ENCODE measurements at places on chromosomes 4 and X.

DNA sequence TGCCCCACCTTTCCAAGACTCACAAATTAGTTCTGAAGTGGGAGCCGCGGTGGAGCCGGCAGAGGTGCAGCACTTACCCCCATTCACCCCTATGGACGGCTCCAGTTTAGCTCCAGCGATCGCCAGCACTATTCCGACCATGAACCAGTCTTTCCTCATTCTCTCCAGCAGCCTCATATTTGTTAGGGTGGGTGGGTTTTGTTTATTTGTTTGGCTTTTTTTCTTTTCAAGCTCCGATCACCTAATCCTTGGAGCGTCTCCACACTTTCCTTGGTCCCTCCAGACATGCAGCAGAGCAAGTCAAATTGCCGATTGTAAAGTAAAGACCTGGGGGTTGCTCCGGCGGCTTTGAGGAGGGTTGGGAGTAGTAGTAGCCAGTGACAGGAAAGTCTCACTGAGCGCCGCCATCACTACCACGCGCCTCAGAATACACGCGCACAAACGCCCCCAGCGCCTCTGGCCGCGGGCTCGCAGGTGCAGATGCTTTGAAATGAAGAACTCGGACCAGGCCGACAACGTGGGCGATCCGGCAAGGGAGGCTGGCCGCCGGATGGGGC is at the start of gene SLC10A7:
TSS of gene SLC10A7 (minus strand) at position 400 of the 557 bp plus-strand sequence. CDS start at position 177, 223 bp downstream.
- peak; percentile 44 for DNase-seq

DNA sequence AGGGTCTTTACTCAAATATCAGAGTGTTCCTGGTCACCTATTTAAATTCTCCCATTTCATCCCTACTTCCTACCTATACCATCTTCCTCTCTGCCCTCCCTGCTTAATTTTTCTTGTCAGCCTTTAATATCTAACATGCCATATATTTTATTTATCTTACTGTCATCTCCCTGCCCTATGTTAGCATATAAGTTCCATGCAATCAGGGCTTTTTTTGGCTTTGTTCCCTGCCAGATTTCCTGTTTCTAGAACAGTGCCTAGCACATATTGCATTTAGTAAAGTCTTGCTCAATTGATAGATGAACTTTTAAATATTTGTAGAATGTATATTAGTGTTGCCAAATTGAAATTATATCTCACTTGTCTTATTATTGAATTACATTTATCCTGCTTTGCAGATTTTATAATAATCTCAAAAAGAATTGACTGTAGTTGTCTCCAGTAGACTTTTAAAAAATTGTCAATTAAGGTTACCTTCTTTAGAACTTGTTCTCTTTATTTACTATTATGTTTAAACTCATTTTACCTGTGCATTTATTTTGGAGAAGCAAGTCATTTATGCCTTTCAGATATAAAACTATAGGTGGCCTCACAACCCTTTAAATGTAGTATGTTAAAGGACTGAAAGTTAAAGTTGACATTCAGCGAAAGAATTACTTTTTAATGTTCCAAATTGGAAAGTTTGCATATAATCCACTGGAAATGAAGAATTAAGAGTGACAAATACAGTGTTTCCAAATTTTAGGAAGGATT is 108.2 kb upstream of the BMPR1B start:
- DNase-seq, result no peak

GRCh38 chrX:16240968-16241367 is 73.7 kb downstream of the MAGEB17 start:
- no peak for DNase-seq

DNA sequence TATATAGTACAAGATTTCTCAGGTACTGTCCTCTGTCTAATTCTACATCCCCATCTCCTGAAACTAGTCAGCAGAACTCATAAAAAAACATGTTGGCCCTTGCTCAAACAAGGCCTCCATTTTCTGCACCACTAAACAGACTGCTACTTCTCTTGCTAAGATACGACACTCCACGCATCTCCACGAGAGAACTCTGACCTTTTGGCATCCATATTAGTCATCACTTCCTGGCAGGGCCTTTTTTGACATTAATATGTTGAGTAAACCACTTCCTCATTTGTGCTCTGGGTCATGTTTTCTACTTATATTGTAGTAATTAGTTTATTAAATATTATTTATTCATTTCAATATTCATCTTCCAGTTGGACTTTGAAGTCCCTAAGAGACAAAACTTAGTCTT is 65.6 kb downstream of the DCAF8L1 start:
- DNase-seq, result peak; percentile 58

DNA sequence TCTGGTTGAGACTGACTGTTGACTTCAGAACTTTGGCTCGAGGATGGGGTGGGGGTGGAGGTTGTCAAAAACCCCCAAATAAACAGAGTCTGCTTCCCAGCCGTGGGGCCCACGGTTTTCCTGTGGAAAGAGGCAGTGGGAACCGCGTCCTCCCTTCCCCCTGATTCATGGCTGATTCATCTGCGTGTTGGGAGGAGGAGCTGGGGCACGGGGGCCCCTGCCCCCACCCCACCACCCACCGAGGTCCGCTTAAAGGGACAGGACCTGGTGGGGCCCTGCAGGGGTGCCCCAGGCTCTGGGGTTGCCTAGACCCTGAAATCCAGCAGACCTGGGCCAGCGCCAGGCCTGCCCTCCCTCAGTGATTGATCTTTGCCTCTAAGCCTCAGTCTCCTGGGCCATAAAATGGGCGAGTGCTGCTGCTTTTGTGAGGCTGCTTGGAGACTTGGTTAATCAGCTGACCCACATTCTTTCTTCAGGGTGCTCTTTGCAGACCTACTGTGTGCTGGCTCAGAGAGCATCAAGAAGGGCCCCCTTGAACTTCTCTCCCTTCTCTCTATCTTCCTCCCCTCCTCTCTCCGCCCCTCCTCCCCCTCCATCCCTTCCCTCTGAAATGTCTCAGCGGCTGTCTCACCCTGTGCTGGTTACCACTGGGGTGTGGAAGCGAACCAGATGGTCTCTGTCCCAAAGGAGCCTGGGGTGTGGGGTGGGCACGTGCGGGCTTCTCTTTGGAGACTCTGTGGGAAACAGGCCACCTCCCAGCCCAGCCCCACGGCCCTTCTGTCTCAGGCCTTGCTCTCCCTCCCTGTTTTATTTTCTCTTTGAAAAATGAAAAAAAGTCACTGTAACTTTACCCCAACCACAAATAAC is 9.1 kb downstream of the HTRA3 start:
- DNase-seq, result no peak

GRCh38 chr4:14069886-14070285 is 442.4 kb upstream of the BOD1L1 start:
- DNase-seq, result no peak

- no peak for DNase-seq
Measured at GRCh38 chr4:80540785-80541469, 205.4 kb downstream of the CFAP299 start.

DNA sequence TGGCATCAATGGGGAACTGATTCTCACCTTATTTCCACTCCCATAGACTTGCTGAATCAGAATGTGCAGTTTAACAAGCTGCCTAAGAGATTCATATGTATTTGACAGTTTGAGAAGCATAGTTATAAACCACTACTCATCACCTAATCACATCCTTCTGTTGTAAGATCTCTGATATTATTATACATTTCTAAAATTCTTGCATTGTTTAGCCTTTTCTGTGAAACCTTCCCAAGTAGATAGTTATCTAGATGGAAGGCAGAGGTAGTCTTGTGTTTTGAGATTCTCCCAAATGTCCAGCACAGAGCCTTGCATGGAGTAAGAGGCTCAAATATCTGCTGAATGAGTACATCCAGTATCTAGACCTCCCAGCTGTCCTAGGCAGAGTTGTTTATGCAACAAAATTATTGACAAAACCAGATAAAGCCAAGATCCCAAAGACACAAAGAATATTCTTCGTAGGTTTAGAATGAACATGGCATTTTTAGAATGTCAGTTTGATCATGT is 227.3 kb downstream of the KDR start:
- no peak for DNase-seq

GRCh38 chr4:101701551-101701950 is 89.0 kb upstream of the BANK1 start:
- DNase-seq, result no peak

- DNase-seq, result peak; percentile 1
Measured at GRCh38 chr4:123997776-123998449, 601.3 kb downstream of the SPRY1 start.

DNA sequence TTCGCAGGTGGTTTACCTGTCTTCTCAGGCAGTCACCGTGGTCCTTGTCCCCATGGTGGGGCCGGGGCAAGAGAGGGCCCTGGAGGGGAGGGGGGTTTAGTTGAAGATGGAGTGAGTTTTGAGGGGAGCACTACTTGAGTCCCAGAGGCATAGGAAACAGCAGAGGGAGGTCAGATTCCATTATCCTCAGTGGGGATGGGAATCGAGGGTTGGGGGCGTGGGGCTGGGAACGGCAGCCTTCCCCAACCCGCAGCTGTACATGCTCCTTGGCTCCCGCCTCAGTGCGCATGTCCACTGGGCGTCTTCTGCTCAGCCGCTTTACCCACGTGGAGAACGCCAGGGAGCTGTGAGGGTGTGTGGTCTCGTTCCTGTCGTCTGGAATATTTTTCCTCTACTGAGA is at the start of gene GAGE10:
TSS of gene GAGE10 (plus strand) at position 301 of the 400 bp plus-strand sequence. CDS start 1,214 bp downstream, outside the sequence.
- DNase-seq, result no peak

DNA sequence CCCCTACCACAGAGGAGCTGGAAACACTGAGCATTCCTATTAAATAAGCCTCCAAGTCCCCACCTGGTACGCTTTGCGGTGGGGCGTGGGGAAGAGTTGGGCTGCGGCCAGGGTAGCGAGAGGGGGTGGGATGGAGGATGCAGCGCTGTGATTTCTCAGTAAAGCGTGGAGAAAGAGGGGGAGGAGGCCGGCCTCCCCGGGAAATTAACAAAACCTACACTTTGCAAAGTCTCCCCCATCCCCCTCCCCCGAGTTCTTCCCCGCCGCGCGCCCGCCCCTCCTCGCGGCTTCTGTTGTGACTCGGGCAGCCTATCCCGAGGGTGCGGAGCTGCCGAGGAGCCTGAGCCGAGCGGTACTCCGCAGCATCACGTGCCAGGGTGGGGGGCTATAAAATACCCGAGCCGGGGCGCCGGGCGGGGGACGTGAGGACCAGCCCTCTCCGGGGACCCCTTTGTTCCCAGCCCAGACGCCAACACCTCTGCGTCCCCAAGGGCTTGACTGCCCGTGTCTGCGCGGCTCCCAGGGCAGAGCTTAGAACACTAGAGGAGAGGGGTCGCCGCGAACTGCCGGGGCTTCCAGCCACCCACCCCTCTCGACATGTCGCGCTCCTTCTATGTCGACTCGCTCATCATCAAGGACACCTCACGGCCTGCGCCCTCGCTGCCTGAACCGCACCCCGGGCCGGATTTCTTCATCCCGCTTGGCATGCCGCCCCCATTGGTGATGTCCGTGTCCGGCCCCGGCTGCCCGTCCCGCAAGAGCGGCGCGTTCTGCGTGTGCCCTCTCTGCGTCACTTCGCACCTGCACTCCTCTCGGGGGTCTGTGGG is at the start of gene GSX2:
TSS of gene GSX2 (plus strand) at position 416 of the 827 bp plus-strand sequence. CDS start at position 598, 182 bp downstream.
- DNase-seq, result no peak
